ENCODE measurements at places on chromosomes 2 and 18.

DNA sequence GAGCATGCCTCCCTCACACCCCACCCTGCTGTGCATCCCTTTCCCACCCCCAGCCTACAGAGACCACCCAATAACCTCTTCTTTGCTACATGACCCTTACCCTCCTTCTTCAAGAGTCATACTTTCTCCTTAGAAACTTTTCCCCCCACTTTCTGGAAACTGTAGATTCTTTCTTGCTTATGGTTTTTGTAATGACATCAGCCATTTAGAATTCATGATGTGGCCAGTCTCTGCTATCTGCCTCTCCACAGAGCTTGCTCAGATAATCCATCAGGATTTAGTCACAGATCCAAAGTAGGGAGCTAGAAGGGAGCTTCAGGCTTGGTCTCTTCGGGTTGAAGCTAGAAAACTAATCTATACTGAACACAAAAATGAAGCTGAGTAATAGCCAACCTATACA, 36.5 kb downstream of the GALM start:
- ATAC-seq = peak; percentile 5

DNA sequence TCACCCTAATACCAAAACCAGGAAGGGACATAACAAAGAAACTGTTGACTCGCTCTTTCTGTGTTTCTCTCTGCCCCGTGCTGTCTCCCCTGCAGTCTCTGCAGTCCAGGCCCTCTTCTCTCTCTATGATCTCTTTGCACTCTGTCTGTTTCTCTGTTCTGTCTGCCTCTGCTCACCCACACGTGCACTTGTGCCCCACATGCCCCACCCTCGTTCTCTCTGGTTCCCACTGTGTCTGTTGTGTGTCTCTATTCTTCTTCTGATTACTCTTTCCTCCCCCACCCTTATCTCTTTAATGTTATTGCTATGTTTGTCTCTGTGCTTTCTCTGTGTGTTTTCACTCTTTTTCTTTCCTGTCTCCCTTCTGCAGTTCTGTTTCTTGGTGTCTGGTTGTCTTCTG, 54.0 kb downstream of the NAT8 start:
- no peak for ATAC-seq

DNA sequence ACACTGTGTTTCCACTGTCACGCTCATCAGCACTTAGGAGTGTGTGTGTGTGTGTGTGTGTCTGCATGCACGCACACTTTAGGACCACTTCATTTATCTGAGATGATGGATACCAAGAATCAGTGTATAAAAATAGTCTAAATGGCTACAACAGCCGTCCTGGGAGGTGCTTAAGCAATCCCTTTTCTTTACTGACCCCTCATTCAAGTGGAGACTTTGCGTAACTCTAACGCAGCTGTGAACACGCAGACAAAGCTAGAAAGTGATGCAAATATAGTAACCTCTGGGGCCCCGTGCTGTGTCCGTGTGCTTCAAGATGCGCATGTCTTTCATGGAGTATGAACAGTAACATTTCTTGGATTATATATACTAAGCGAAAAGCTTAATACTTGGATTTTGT, 40.4 kb upstream of the RBM44 start:
- ATAC-seq = no peak

DNA sequence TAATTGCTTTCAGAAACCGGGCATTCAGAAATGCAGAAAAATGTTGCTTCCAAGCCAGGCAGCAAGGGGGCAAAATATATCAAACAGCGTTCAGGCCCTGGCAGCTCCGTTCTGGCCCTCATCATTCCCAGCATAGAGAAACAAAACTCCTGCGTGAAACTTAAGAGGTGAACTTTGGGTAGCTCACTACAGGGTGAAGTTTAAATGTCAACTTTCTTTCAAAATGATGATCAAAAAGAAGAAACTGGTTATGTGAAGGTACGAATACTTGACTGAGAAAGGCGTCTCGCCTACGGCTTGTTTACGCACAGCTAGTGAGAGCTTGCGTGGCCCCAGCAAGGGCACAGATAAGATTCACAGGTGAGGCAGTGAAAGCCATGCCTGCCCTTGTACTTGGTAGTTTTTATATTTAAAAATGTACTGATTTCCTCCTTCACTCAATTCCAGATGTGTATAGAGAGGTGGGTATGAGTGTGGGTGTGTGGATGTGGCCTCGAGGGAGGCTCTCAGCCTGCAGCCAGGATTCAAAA, 127.5 kb downstream of the NFATC1 start:
- ATAC-seq = peak; percentile 77

DNA sequence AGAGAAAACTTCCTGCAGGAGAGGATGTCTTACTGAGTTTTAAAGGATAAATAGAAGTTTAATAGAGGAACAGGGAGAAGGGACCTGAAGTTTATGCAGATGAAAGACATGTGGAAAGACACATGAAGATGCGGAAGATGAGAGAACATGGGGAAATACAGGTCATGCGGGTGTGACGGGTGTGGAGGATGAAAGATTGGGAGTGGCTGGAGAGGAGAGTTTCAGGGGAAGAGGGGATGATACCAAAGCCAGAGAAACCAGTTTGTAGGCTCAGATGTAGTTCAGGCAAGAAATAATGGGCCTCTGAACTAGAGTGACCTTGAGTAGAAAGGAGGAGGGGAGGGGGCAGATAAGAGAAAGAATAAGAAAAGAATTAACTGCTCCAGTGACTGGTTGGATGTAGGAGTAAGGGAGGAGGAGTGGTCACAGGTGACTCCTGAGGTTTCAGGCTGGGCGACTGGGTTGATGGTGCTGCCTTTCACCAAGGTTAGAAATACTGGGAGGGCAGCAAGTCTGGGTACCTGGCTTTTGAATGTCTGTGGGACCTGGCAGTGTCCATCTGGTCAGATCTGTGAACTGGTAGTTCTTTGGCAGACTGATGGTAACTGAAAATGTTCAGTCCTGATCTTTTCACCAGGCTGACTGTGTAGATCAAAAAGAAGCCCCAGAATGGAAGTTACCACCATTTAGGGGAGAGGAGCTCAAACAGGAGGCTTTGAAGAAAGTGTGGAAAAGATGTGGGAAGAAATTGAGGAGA, 69.4 kb downstream of the TET3 start:
- ATAC-seq = no peak

GRCh38 chr2:204473224-204473623, 72.1 kb upstream of the PARD3B start:
- no peak for ATAC-seq

DNA sequence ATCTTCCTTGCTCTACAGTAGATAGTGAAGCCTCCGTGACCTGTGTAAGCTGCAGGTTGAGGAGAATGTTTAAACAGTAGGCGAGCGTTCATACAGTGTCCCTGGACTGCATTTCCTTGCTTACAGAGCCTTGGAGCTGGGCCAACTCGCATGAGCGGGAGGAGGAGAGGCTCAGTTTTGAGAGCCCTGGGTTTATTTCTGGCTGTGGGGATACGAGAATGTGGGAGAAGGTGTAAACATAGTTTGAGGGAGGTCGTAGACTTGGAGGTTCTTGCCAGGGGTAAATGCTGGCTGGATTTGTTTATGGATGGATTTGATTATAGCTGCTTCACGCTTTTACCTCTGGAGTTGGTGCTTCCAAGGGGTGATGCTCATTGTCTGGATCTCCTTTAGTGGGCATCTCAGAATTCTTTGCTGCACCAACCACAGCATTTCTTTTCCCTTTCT, 20.8 kb downstream of the CRIM1 start:
- no peak for ATAC-seq

DNA sequence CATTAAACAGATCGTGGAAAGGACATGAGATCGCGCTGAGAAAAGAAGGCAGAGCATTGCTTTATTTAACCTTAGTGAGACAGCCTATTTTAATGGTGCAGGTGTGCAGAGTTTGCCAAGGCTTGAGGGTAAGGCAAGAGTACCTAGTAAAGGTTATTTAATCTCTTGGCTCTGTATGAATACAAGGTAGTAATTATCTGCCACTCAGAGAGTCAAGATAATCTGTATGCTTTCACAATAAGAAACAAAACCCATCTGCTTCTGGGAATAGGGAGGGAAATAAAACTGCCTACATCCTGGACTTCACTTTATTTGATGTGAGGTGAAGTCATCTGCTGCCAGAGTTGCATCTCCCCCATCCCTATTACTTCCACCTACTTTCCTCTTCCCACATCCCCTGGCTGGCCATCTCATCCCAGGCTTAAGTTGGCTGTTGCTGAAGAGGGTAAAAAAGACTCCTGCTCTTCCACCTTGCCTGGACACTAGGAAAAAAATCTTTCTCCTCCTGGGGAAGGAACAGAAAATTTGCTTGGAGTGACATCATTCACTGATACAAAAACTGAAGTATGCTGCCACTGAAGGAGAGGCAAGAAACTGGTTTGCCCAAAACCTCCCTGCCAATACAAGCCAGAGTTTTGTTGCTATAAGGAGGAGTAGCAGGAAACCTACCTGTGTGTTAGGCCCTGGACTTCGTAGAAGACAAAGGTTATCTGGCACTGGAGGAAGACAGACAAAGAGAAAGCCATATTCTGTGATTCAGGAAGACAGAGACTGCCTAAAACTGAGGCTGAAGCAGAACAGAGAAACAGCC, 35.8 kb upstream of the ARHGAP25 start:
- no peak for ATAC-seq

DNA sequence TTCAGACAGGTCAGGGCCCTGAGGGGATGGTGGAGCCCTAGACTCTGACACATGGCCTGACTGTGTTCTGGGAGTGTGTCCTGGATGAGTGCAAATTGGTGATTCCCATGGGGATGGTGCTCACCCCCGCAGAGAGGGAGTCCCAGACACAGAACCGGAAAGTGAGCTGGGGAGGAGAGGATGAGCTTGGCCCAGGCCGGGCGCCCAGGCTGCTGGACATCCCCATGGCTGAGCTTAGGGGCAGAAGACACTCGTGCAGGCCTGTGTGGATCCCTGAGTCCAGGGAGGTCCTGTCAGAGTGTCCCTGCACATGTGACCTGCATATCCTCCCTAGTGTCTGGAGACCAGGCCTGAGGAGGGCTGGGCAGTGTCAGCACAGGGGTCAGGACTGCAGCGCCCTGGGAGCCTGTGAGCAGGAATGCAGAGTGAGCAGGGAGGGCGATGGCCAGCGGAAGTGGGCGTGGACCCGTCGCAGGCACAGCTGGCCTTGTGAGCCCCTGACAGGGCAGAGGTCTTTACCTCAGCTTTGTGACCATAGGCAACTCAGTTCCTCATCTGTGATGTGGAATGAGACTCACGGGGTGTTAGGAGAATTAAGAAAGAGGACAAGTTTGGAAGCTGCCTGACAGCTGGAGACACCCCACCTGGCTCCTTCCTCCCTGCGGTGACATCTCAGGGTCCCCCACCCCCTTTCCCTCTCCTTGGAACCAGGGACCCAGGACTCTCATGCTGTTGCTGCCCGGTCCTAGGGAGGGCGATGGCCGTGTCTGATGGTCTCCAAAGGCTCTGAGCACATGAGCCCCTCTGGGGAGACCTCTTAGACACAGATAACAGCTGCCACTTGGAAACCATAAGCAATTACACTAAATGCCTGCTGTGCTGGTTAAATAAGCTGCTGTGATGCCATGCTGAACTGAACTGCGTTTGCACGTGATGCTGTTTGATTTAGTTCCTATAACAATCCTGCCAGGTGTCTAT, 62.6 kb upstream of the HS6ST1 start:
- ATAC-seq = no peak

DNA sequence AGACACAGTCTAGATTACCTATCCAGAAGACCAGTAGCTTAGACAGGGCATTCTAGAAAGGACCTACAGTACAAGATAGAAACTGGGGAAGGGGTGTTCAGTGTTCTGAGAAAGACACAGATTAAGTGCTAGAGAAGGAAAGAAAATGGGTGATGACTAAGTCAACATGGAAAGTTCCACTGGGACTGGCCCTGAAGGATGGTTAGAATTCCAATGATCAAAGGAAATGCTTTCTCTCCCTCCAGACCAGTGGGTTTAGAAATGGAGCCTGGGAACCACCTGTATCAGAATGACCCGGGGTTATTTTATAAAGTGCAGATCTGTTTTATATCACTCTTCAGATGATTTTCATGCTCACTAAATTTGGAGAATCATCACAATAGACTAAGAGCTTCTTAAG, 5.8 kb upstream of the COLEC12 start:
- ATAC-seq = no peak

DNA sequence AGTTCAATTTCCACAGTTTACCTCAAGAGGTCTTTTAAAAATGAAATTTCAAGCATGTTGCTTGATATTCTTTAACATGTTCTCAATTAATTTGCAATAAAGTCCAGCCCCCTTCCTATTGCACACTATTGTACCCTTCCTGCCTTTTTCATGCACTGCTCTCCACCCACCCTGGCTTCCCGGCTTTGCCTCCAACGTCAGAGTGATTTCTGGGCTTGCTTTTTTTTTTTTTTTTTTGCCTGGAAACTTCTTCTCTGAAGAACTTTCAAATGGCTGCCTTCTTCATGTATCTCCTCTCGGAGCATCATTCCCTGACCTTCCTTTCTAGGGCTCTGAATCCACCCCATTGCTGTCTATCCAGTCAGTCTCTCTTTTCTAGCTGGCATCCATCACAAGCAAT, 24.4 kb upstream of the CYP1B1 start:
- ATAC-seq = no peak

DNA sequence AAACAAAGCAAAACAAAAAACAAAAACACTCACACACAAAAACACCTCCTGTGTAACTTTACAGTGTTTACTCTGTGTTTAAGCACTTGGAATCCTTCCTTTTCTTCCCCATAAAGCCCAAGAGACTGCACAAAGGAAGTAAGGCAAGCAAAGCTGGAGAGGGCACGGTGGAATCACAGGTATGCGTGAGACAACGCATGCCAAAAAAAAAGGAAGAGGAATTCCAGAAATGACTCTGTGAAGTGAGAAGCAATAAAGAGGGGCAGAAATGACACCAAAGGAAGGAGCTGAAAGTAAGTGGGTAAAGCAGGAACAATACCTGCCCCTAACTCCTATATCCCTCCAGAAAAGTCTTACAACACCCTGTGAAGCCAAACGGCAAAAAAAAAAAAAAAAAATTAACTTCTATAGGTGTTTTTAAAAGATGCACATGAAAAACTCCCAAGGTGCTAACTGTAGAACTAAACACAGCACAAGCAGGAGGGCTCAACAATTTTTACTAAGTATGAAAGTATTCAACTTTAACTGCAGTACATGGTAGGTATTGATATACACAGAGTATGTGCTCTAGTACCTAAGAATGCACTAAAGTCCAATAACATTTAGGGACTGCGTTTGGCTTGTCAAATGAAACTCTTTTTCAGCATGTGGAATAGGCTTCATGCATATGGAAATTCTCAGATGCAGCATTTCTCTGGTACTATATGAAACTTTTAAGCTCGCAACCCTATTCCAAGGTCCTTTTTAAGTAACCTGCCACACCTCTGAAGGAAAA, 9.1 kb downstream of the RND3 start:
- no peak for ATAC-seq

All from activated T-helper 17 cell treated with anti-CD3 and anti-CD28 coated beads, Interleukin-2, amount 50 U/mL, for 72 hours (primary cell).